ENCODE measurements at places on chromosomes 12 and 14.
A peak's percentile ranks its signal among the peaks of the same experiment; 100 is the strongest.

DNA sequence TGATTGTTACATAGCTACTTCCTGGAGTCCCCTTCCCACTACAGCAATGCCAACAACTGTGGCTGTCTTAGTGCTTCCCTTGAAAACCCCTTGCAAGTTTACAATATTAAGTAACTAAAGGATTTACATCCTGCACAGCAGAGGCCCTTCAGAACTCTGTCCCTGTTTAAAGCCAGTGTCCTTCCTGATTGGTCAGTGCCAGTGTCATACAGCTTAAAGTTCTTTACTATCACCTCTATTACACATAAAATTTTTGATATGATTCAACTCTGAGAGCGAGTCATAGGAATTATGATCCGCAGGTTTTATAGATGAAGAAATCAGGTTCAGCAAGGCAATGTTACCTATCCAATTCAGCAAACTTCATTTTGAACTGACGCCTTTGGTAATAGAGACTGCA lies 91.4 kb upstream of the ALX1 start:
- DNase-seq = no peak

DNA sequence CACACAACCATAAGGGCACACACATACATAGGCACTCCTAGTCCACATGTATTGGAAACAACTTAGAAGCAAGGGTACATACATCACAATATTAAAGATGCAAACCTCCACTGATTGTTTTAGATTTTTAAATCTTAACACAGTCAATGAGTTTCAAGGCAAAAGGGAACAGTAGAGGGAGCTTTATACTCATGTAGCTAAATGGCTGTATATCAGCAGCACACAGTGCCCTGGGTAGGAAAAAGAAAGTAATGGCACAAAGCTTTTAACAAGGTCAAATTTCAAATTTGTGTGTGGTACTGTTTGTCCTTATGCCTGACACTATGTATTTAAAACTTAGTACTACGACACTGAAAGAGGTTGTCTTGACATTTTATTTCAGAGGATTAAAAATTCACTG lies 262.0 kb downstream of the MED13L start:
- DNase-seq = peak; percentile 28

- DNase-seq = no peak
Observed at GRCh38 chr14:84937449-84937848, 592.5 kb upstream of the FLRT2 start.

- DNase-seq = no peak
Observed at GRCh38 chr12:90295858-90296257, 587.2 kb upstream of the ATP2B1 start.

DNA sequence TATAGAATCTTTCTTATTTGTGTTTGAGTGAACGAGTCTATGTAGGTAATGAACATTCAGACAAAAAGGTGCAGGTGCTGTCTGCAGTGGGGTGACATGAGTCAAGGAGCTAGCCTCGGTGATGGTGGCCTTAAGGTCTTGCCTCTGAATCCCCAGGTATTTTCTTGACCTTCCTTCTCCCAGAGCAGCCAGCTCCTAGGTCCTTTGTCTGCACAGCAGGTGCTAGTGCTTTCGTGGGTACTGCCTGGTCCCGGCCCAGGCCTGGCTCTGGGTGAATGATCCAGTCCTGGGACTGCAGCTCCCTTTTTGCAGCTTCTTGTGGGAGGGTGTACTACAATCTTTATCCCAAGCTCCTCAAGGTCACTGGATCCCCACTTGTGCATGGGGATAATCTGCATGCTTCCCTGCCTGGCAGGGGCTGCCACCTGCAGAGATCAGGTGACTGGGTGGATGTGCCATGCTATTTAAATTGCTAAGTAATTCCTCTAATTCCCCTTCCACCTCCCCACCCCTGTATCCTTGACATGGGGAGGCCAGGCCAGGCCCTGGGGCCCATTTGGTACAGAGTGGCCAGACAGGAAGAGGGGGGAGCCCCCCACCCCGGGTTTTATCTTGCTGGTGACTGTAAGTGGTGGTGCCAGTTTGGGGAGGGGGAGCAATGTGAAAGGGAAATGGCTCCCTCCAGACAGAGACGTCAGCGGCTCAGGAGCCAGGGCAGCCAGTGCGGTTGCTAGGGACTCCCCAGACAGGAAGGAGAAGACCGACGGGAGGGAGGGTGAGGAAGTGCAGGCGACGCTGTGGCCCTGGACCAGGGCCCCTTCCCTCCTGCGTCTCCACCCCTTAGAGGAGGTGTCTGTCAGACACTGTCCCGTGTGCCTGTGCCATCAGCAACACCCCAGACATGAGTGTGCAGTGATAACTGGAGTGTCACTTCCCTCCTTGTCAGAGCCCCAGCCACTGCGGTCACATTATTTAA lies 6.7 kb downstream of the VASH1 start:
- no peak for DNase-seq

GRCh38 chr12:560691-561390 lies 101.1 kb downstream of the B4GALNT3 start:
- DNase-seq = no peak

DNA sequence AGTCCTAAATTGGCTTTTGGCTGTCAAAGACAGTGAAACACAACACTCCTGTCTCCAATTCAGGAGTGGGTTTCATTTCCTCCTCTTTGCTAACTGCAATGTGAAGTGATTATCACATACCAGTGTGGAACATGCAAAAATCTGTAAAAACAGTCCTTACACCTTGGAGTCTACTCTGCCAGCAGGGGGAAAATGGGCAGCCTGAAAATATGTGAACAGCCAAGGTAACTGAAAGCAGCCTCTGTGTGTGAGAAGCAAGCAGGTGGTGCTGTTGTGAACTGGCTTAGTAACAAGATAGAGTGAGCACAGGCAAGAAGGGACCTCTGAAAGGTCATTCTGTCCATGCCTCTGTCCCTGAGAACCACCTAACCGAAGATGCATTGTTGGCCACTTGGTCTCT lies 6.0 kb downstream of the PRMT8 start:
- DNase-seq = no peak

DNA sequence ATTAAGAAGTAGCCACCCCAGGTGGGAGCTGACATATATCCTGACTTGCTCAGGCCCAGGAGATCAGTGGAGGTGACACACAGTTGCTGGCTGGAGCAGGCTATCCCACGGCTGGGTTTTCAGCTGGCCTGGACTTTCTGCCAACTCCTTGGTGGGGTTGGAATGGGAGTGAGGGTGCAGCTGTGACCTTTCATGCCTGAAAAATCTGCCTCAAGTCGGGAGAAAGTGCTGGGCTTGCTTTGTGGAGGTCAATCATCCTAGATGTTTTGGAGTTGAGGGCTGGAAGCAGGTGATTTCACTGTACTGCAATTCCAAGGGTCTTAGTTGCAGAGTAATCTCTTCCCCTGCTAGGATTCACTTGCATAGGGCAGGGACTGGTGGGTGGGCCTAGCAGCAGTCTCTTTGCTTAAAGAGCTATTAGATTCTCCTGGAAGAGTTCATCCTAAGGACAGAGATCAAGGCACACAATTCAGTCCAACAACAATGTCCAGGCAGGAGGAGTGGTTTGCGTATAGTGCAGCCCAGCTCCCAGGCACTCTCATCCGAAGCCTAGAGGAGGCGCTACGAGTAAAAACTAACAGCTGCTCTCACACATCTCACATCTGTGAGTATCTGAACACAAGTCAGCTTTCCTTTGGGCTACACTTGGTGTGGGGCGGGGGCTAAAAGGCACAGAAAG lies 98.1 kb downstream of the GAS2L3 start:
- no peak for DNase-seq

DNA sequence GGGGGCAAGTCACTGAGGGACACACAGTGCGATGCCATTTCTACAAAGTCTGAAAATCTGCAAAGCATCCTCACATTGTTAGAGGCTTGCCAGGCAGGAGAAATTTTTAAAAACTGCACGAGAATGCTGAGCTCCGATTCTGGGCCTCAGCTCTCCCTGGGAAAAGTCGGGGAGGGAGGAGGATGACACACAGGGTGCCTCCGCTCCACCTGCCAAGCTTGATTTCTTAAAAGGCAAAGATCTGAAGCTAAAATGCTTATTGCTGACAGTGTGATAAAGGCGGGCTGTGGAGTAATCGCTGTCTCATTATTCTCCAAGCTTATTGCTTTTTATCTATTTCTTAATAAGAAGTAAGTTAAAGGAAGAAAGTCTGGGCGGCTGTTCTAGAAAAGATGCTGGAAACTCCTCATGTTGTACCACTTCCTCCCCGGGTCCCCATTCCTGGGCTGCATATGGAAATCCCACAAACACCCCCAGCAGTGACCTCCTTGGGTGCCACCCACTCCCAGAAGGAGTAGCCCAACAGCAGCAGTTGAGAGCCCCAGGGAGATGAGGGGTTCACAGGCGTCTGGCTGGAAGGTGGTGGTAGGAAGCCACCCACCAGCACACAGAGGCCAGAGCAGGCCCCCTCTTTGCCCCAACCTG lies 55.0 kb downstream of the CCDC85C start:
- DNase-seq = no peak

- no peak for DNase-seq
Observed at GRCh38 chr12:168763-169525, 45.0 kb downstream of the SLC6A12 start.

- DNase-seq = no peak
Observed at GRCh38 chr12:130788515-130788914, 50.5 kb downstream of the STX2 start.

- no peak for DNase-seq
Observed at GRCh38 chr12:6228535-6229223, 28.5 kb downstream of the CD9 start.

GRCh38 chr12:29346769-29347421 lies 34.1 kb downstream of the ERGIC2 start:
- no peak for DNase-seq

DNA sequence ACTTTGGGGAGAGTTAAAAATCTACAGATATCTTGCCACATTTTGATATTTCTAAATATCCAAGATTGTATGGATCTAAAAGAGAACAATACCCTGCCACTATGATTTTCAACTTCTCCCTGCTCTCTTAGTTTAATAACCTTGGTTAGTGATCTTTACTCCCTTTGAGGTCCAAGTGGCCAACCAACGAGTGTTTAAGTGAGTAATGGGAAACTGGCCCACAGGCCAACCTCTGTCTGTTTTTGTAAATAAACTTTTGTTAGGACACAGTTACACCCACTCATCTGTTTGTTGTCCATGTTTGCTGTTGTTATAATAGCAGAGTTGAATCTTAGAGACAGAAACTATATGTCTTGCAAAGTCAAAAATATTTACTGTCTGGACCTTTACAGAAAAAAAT lies 30.9 kb upstream of the NKX2-1 start:
- DNase-seq = no peak

DNA sequence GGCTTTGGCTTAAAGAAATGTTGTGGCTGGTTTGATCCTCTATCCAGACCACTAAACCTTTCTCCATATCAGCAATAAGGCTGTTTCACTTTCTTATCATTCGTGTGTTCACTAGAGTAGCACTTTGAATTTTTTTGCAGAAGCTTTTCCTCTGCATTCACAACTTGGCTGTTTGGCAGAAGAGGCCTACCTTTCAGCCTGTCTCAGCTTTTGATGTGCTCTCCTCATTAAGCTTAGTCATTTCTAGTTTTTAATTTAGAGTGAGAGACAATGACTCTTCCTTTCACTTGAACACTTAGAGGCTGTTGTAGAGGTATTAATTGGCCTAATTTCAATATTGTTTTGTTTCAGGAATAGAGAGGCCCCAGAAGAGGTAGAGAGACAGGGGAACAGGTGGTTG lies 13.8 kb downstream of the KCNMB4 start:
- DNase-seq = no peak

- no peak for DNase-seq
Observed at GRCh38 chr12:19369691-19370148, 69.6 kb upstream of the AEBP2 start.

GRCh38 chr14:21917699-21918436 lies 244.2 kb upstream of the OR4E1 start:
- no peak for DNase-seq

- DNase-seq = no peak
Observed at GRCh38 chr14:64971491-64971942, 619 bp downstream of the RAB15 start.

- DNase-seq = no peak
Observed at GRCh38 chr14:96011607-96012006, 27.6 kb upstream of the C14orf132 start.

- no peak for DNase-seq
Observed at GRCh38 chr12:80559766-80560165, 115.7 kb downstream of the PTPRQ start.

DNA sequence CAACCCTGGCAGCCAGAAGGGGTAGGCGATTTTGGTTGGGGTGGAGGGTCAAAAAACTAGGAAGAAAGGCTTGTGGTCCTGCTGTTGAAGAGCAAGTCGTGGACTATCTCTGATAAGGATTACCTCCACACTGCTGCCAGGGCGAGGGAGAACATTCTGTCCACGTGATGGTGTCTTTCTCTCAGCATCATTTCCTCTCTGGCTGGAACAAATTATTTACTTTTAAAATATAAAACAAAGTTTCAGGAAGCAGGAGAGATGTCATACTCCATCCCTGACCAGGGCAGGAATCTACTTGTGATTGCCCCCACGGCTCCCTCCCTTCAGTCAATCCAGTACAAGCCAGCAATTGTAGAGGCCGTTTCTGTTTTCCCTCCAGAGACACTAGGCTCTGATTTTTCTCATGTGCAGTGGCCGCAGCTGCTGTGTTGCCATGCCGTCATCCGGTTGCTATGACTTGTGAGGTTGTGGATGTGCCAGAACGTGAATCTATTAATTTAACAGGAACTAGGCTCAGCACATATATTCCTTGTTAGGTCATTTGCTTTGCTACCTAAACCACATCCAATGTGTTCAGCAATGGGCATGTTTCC lies 61.5 kb upstream of the PTGR2 start:
- peak; percentile 89 for DNase-seq

DNA sequence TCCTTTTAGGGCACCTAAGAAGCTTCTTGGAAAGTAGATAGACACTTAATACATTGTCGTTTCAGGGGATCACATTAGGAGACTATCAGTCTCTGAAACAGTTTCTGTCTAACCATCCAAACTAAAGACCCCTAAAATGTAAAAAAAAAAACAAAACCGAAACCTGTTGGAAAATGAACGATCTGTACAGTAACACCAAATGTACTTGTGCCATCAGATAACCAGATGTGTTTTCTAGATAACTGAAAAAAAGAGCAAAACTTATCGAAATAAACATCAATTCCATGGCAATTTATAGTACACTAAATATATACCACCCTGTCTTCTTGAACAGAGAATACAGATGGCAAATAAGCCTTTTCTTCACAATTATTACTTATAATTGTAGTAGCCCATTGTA lies 2.1 kb downstream of the LDHB start:
- no peak for DNase-seq

GRCh38 chr12:30048371-30048770 lies 264.6 kb upstream of the TMTC1 start:
- no peak for DNase-seq

- DNase-seq = no peak
Observed at GRCh38 chr14:91159906-91160305, 46.0 kb downstream of the DGLUCY start.

- DNase-seq = no peak
Observed at GRCh38 chr12:55931317-55931779, 386 bp downstream of the DGKA start.

- no peak for DNase-seq
Observed at GRCh38 chr14:58737511-58737910, 99.7 kb downstream of the DACT1 start.

GRCh38 chr14:74555476-74556050 lies 56.5 kb downstream of the LTBP2 start:
- no peak for DNase-seq

All from AG04449 (cell line).